ENCODE measurements at places on chromosomes 3 and 15.

DNA sequence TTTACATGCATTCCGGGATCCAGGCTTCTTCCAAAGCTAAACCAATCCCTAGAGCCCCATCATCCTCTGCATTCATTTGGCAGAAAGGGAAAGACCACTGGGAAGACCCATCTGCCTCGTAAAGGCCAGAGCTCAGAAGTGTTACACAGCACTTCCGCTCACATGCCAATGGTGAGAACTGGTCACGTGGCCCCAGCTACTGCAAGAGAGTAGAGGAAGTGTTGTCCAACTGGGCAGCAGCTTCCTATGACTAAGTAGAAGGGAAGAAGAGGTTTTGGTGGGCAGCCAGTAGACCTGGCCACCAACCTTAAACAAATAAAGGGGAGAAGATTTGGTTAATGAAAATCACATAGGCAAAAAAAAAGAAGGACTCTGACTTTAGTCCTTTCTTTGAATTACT is 74.4 kb upstream of the PPP2R3A start:
- no peak for DNase-seq

DNA sequence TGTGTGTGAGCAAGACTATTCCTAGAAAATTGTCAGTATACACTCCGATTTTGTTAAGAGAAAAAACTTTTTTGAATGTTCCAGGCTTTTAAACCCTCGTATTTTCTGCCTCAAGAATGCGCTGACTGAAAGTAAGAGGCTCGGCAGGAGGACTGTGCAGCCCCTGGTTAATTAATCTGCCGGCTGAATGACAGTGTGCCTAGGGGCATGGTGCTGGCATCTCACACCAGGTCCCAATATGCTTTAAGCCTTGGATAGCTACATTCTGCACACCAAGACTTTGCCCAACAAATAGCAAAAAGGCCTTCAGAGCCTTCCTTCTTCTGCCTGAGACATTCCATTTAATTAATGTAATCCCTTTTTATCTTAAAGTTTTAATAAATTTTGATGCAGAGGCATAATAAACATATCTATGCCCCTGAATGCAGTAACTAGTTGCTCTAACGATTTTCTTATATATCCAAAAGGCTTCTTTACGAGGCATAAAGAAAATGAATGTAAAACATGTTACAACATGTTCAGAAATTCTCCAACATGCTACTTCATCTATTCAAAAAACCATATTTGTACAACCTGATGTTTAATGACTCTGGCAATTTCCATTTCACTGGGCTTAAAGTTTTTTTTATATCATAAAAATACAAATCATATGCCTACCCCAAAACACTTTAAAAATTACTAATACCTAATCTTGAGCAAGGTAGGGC is 37.9 kb downstream of the DPH6 start:
- DNase-seq = no peak

- no peak for DNase-seq
Measured at GRCh38 chr3:14646131-14646573, 5.4 kb upstream of the CCDC174 start.

DNA sequence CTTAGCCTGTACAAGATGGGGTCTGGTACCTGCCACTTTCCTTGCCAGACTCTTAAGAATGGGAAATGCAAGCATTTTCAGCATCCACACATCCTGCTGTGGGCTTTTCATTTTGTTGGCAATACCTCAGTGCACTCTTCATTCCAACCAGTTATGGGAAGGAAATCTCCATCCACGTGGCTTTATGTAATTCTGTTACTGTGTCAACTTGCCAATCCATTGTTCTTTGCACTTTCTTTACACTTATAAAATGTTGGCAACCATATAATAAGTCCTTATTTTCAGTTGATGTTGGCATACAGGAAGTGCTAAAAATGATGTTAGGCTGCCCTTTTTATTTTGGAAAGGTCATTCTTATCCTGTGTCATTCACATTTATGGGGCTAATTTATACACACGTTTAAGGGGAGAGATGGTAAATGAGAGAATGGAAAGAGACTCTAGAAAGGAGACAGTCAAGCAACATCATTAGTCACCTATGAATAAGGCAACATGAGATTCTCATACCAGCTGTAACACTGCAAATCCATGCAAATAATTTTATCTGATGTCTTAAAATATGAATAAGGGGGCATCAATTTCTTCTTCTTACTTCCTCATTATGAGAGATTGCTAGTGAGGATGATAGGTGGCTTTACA is 238.7 kb downstream of the CHST2 start:
- DNase-seq = no peak

DNA sequence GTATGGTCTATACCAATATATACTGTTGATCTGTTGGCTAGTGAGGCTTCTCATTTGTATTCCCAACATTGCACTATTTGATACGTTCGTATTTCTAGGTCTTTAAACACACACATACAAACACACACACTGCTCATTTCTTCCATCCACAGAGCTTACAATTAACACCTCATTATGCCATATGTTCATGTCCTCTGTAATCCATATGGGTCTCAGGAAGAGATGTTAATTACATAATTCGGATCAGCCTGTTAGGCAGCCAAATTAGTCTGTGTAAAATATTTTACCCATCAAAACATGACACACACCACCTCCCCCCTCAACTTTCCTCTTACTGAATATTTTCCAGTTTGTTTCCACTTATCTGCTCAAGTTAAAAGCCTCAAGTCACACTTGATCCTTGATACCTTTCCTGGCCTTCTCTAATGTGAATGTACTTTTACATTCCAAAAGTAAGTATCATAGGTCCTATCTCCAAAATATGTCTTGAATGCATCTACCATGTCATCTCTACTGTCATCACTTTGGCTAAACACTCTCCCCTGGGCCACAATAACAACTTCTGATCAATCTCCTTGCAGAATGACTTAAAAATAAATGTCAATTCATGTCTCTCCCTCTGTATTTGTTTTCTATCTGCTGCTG is 28.2 kb downstream of the EOGT start:
- no peak for DNase-seq

DNA sequence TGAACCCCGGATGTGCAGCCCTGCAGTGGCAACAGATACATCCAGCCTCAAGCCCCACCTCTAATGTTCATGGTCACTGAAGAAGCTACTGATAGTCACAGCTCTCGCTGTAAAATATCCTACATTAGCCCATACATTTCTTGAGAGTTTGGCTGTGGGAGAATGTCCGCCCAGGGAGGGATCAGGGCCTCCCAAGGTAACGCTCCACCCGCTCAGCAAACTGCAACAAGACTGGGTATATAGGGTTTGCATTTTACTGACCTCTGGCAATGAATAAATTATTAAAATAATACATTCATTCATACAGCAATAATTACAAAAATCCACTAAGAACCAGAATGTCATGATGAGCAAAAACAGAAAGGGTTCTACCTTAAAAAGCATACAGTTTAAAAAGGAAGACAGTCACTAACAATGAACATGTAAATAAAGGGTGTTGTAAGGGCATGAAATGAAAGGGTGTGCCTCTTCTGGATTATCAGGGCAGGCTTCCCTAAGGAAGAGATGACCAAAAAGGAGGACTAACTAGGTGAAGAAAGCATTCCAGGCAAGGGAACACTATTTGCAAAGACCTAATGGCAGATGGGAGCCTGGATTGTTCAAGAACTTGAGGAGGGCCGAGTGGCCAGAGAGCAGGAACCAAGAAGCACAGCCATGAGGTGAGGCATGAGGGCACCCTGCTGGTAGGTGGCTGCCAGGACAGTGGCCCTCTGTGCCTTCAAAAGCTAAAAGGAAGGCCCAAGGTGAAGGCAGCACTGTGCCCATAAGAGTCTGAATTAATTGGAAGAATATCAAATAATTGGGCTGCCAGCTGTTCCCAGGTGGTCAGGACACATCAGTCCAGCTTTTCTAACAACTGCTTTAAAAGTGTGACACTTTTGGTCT is 28.1 kb upstream of the CTDSPL start:
- no peak for DNase-seq

- no peak for DNase-seq
Measured at GRCh38 chr3:132509096-132509495, 88.0 kb upstream of the ACKR4 start.

- no peak for DNase-seq
Measured at GRCh38 chr3:45983770-45984169, 11.9 kb downstream of the FYCO1 start.

DNA sequence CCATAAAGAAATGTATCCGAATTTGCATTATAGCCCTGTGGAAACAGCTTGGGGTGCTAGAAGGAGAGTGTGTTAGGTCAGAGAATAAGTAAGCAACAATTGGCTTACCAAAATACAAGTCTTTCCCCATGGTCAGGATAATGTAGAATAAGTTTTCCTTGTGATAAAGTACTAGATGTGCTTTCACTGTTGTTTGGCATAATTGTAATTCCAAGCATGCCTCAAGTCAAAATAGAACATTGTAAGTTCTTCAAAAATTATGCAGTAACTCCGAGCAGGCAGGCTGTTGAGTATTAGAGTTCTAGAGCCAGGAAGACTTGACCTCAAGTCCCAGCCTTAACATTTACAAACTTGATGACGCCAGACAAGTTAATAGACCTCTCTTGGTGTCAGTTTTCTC is 242.0 kb downstream of the TUSC7 start:
- DNase-seq = no peak

DNA sequence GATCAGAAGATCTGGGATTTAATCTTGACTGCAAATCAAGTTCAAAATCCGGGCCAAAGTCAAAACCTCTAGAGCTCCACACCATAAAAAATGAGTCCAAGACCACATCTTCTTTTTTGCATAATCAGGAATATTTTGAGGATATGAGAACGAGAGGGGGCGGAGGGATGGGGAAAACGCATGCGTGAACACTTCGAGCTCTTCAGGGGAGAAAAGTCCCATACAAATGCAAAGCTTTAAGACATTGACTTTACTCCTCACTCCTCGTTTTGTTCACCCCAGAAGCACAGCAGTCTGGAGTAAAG is 68.2 kb downstream of the SUMF1 start:
- no peak for DNase-seq

- no peak for DNase-seq
Measured at GRCh38 chr3:25662736-25663320, 1.9 kb downstream of the TOP2B start.

GRCh38 chr15:92421976-92422375 is 28.3 kb downstream of the ST8SIA2 start:
- no peak for DNase-seq

DNA sequence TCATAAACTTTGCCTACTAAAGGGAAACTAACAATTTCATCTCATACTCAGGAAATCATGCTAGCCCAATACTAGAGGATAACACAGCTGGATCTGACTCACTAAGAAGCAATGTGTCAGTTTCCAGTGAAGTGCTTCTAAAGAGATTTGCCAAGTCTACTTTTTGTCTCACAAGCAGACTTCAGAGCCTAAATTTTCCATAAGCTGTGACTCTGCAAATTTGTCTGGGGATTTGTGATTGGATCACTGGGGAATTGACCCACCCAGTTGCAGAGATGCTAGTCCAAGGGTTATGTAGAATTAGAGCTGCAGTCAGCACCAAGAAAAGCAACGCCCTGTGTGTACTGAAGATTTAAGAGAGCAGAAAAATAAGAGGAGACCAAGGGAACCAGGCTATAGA is 647.1 kb downstream of the NTRK3 start:
- DNase-seq = no peak

- no peak for DNase-seq
Measured at GRCh38 chr3:159948429-159949144, 40.0 kb upstream of the IL12A start.

DNA sequence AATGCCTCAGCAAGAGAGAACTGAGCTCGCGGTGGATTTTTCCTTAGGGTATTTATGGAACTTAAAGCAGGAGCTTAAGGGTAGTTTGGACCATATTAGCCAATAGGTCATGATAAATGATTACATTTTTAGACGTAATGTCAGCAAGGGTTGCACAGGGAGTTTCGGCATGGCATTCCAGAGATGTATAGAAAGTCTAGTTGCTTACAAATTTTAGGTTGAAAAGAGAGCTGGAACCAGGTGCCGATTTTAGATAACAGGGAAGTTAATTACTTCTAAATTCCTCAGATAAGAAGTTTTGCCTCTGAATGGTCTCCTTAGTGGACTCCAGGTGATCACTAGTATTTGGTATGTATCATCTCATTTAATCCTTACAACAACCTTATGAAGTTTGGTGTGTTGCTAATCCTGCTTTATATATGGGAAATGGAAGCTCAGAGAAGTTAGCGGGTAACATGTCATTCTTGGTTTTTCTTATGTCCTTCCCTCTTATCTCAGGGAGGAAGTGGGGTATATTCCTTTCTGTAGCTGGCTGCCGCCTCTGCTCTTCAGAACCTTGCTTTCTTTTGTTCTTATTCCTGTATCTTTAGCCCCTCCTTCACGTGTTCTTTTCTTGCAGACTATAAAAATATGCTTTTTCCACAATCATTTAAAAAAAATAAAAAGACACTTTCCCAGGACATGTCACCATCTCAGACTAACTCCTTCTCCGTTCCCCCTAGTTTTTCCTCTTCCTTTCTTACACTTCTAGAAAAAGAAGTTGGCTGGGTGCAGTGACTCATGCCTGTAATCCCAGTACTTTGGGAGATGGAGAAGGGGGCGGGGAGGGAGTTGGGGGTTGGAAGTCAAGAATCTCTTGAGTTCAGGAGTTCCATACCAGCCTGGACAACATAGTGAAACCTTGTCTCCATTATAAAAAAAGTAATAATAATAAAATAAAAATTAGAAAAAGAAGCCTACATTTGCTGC is 25.7 kb downstream of the IQGAP1 start:
- DNase-seq = no peak

DNA sequence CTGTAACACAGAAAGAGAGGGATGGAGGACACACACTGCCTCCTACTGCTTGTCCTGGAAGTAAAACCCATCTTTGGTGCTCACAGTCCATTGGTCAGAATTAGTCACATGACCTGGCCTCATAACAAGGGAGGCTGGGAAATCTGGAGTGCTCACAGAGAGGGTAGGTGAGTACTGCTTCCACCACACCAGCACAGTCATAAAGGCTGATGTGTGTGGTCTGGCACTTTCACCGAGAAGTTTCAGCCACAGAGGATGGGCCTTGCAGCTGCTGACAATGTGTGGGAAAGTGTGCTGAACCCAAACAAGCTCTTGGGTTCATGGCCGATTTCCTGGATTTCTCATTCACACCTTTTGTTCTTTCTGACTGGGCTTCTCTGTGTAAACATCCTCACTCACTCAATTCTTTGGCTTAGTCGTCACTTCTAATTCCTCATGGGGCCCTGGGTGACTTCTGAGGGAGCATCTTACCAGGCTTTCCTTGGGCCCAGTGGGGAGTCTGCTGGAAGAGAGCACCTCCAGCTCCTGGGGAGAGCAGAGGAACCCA is 100.7 kb downstream of the ASB7 start:
- peak; percentile 9 for DNase-seq

- DNase-seq = no peak
Measured at GRCh38 chr15:84863565-84864443, 20.7 kb upstream of the SLC28A1 start.

DNA sequence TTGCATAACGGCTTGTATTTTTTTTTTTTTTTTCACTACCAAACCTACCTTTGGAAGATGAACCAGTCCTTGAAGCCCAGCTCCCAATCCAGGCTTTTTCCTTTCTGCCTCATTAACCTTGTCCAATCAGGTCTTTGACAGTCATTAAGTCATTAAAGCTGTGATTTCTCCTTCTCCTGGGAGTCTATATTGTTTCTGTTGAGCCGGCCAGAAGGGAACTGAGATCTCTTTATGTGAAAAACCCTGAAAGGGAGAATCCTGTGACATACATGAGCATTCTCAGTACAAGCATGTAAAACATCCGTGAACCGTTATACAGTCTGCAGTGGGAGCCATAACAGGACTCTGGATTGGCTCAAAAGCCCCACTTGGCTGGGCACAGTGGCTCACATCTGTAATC is 40.0 kb downstream of the ZNF589 start:
- no peak for DNase-seq

All from ureter (tissue), 1 donor.